ENCODE measurements at places on chromosomes 5 and 9.

- DNase-seq, result no peak
Measured at GRCh38 chr9:135914921-135915320, 7.6 kb upstream of the CAMSAP1 start.

DNA sequence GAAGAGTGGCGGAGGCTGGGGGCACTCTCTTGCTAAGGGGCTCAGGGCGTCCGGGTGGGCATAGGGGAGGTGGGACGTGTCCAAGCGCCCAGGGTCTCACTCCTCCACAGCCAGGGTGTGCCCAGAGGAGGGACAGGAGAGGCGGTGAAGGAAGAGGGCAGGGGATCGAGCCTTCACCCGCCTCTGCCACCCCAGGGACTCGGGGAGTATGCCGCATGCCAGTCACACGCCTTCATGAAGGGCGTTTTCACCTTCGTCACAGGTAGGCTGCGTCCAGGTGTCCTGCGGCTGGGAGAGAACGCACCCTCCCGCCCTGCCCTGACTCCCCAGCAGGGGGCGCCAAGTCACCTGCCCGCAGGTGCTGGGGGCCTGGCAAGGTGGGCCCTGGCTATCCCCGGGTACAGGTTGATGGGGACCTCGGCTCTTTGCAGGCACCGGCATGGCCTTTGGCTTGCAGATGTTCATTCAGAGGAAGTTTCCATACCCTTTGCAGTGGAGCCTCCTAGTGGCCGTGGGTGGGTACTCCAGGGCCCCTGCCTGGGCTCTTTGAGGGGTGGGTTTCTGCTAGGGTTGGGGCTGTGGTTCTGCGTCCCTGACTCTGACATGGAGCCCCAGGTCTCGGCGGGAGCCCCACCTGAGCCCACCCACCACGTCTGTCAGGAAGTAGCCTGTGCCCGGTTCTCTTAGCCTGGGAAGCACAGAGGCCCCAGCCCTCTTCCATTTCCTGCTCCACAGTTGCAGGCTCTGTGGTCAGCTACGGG lies 552 bp downstream of the TMEM141 start:
- no peak for DNase-seq

DNA sequence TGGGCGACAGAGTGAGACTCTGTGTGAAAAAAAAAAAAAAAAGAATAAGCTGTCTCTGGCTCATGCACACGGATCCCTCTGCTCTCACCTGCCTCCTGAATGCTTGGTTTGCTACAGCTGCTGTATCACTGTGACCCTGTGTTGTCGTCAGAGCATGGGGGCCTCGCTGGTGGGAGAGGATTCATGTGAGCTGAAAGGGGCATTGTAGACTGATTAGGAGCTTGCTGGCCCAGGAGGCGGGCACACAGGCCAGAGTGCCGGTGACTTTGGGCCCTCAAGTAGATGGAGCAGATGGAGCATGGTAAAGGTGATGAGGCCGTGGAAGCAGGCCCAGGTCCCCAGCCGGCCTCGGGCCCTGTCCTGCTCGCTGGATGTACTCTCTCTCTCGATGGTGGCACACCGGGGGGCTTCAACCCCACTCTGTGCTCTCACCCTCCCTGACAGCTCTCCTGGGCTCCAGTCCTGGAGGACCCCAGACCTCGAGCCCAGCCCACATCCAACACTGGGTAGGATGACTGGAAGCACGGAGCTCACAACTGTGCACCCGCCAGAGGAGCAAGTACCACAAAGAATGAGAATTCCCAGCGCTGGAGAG lies 7.1 kb downstream of the FLT4 start:
- no peak for DNase-seq

DNA sequence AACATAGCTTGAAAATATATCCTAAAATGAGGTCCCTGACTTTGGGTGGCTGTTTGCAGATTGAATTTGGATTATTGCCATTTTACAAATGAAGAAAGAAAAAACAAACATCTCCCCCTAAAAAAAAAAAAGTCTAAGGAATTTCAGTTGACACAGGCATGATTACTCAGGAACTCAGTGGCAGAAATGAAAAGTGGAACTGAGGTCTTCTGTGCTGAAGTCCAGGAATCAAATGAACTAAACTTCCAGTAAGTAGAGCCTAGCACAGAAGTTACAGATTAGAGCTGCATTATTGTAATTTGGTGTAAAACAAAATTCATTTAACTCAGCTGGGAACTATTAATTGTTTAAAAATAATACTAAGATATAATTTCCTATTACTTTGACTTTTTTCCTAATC lies 26.7 kb downstream of the FAM170A start:
- no peak for DNase-seq

DNA sequence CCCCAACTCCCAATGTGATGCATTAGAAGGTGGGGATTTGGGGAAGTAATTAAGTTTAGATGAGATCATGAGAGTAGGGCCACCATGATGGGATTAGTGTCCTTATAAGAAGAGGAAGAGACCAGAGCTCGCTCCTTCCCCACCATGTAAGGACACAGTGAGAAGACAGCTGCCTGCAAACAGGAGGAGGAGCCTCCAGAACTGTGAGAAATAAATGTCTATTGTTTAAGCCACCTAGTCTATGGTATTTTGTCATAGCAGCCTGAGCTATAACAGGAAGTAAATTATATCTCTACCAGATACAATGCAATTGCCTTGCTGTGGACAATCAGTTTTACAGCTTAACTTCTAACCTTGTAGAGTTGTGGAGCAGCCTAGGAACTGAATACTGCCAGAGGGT lies 58.0 kb downstream of the ANKRD33B start:
- no peak for DNase-seq

Measured in substantia nigra (tissue), 51 donors.